Endothelial cell of umbilical vein (primary cell): ENCODE measurements at places on chromosomes 11 and 22. TPM values are rescaled to one million over a fixed set of nuclear protein-coding genes. Genes with fewer than 3 reads are reported as not detected.

Gene LAYN
- 2.2 and 2.3 TPM in 2 replicates for total RNA-seq

Gene AQP11
- 0.22 and 0.35 TPM in 2 replicates for total RNA-seq

Gene RRP8
- total RNA-seq: 19.4 and 23.3 TPM in 2 replicates

Gene OR51E1
- not detected in 2 replicates for total RNA-seq

Gene IFITM1
- 4.0 and 11.5 TPM in 2 replicates for total RNA-seq

Gene OR51E2
- total RNA-seq: not detected in 2 replicates

GRCh38 chr11:102318469-102318868 is 1.2 kb downstream of the BIRC3 start:
- DNase-seq: no peak

- DNase-seq: no peak
Observed at GRCh38 chr11:64499261-64500004, 91.6 kb upstream of the SLC22A12 start.

- DNase-seq: no peak
Observed at GRCh38 chr22:49958931-49959781, 1.4 kb upstream of the PIM3 start.

GRCh38 chr11:2158966-2159365 is 2.0 kb downstream of the INS start:
- DNase-seq: no peak

GRCh38 chr11:119120639-119121007 is 757 bp upstream of the HINFP start:
- DNase-seq: no peak

GRCh38 chr11:112835591-112836255 is 125.5 kb upstream of the NCAM1 start:
- DNase-seq: no peak

DNA sequence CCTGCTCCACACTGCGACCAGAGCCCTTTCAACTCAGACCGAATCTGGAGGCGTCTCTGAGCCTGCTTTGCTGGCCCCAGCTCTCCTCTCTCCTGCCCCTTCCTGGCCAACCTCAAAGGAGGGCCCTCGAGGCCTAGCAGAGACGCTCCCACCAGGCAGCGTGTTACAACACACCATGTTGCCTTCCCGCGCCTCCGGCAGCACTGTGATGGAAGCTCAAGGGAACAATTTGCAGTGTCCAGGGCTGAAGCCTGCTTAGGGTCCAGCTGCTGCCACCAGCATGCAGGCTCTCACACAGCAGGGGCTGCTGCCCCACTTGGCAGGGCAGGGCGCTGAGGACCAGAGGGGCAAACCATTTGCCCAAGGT is 18.4 kb downstream of the LINC01488 start:
- DNase-seq: no peak

DNA sequence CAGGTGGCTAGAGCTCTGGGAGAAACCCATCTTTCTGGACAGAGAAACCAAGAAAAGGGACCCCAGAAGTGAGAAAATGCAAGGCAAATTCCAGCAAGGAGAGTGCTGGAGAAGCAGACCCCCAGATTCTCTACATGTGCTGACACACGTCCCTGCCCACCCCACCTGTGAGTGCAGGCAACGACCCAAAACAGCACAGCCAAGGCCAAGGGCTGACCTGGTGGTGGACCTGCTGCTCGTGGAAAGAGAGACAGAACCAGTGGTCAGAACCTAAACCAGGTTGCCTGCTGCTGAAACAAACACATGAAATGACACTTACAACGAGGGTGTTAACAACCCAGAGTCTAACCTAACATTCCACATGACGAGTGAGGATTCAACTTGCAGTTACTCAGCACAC is 24.6 kb downstream of the TRMU start:
- no peak for DNase-seq

DNA sequence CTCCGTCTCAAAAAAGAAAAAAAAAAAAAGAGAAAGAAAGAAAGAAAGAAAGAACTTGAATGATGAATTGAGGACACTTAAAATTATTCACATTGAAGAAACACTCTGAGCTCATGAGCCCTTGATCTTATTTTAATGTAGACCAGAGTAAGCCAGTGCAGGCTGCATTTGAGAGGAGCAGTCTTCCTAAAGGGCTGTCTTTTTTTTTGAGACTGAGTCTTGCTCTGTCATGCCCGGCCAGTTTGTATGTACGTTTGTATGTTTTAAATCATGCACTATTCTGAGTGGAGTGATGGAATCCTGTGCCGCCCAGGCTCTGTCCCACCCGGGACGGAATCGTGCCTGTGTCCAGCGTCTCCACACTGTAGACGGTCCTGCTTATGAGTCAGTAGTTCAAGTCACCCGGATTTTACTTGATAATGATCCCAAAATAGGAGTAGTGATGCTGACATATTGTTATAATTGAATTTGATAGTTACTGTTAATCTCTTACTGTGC is 9.6 kb downstream of the FGF4 start:
- no peak for DNase-seq

- DNase-seq: peak; percentile 84
Observed at GRCh38 chr11:47408598-47409439, 429 bp downstream of the SLC39A13 start.

- no peak for DNase-seq
Observed at GRCh38 chr22:37206118-37206840, 6.0 kb downstream of the SSTR3 start.
